Inflammatory macrophage (primary cell): ENCODE measurements at places on chromosomes 2 and 18.

DNA sequence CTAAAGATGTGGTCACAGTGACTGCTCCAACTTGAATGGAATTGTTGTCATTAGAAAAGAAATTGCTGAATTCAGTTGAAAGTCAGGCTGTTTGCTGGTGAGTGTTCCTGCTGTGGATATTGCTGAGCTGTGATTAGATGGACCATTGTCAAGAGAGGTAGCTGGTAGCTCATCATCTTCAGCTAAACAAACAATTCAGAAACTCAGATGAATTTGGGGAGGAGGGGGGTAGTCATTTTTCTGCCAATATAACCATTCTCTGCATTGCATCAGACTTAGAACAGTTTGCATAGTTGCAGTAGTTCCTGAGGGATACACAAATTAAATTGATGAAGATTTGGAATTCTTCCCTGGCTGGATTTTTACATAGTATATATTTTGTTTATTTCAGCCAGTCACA is 108.3 kb downstream of the MTCL1 start:
- no peak for DNase-seq

- no peak for DNase-seq
Measured at GRCh38 chr2:226189061-226189460, 610.6 kb downstream of the IRS1 start.

DNA sequence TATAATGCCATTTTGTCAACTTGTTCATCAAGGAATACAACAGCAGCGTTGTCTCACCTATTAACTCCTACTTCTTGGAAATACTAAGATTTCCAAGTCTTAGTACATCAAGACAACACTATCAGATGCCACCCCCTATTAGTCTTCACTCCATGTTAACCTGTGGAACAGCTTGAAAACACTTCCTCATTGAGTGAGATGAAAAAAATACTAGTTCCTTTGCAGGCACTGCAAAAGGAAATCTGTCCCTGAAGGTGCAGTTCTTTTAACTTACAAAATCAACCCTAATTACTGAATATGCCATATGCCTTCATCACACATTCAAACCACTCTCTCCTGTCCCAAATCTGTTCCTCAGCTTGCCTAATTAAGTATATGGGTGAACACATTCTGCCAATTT is 4.0 kb downstream of the CWC22 start:
- DNase-seq, result no peak

- no peak for DNase-seq
Measured at GRCh38 chr2:239355724-239356123, 45.1 kb downstream of the HDAC4 start.

GRCh38 chr18:4130734-4131719 is 324.1 kb downstream of the DLGAP1 start:
- DNase-seq, result no peak

DNA sequence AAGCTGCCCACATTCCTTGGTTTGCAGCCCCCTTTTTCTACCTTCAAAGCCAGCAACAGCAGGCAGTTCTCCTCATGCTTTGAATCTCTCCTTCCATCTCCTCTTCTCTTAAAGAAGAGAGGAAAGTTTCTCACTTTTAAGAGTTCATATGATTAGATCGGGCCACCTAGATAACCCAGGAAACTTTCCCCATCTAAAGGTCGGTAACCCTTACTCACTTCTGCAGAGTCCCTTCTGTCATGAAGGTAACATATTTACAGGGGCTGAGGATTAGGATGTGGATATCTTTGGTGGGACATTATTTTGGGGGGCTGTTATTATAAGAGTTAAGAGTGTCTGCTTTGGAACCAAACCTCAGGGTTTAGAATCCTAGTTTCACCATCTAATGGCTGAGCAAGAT is 51.0 kb downstream of the HNRNPLL start:
- DNase-seq, result no peak

DNA sequence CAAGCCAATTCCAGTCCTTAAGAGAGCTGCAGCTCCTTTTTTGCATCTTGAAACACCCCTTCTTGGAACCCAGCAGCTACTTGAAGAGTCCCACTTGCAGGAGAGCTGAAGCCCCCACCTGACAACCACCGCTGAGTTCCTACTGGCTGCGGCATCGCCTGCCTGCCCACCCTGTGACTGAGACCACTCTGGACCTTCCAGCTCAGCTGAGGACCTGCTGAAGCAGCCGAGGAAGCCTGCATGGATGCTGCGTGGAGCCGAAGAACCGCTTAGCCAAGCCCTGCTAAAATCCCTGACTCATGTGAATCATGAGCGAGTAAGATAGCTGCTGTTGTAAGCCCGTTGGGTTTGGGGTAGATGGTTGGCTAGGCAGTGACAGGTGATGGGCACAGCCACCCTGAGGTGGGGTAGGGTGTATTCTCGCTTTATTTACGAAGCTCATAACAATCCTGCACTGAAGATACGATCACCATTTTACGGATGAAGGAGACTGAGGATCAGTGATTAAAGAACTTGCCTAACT is 78.4 kb downstream of the INHBB start:
- DNase-seq, result no peak

DNA sequence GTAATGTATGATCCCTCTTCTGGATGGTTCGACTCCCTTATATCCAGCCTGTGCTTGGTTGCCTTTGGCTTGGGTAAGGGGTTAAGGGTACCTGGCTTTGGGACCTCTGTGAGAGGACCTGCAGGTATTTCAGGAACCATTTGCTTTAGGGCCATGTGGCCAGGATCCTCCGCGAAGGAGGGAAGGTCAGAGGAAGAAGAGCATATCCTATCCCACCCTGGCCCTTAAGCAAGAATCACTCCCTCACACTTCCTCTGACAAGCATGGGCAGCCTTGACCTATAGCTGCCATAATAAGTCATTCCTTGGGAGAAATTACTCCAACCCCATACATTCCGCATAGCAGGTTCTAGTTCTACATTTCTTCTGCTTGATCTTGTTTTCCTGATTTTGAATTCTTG is 59.1 kb upstream of the TXNDC2 start:
- peak; percentile 67 for DNase-seq

DNA sequence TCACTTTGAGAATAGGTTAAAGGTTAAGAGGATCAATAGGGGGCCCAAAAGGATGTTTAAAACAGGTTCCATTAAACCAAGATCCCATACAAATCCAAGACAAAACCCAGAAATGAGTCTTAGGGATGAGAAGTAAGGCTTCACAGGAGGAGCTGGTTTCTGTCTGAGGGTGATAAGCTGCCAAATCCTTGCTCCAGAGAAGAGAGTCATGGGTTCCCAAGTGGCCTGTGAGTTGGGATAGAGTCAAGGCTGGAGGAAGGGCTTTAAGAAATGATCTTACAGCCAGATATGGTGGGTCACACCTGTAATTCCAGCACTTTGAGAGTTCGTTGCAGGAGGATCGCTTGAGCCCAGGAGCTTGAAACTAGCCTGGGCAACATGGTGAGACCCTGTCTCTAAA is 40.2 kb upstream of the LCLAT1 start:
- no peak for DNase-seq

DNA sequence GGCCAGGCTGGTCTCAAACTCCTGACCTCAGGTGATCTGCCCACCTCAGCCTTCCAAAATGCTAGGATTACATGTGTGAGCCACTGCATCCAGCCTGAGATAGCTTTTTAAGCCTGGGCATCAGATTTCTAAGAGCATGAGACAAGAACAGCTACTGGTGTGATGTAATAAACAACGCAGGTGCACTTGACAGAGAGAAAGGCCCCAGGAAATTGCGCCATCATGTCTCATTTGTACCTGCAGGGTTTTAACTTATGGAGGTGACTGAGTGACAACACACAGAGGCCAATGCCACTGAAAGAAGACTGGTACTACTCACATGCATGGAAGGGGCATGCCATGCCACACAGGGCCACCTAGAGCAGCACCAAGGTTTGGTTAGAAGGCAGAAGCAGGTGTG is 209.4 kb downstream of the SP3 start:
- DNase-seq, result no peak

- no peak for DNase-seq
Measured at GRCh38 chr2:166671235-166671634, 177.2 kb upstream of the SCN7A start.

- DNase-seq, result no peak
Measured at GRCh38 chr2:239666855-239667376, 266.1 kb upstream of the HDAC4 start.

DNA sequence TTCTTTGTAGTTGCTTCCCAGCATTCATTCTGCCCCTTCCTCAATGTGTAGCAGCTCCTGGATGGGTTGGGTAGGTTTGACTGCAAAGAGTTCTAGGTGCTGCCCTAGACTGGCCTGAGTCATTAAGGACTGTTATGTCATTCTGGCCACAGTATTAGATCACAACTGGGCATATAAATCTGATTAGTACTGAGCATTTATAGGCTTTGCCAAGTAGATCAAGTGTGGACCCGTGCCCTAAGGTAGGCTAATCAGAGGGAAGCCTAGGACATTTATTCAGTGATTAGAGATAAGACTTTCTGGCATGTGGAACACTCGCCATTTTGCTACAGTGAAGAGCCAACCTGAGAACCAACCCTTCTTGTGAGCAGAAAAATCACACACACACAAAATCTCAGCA is 2.7 kb downstream of the KATNAL2 start:
- DNase-seq, result no peak
